Ovary (tissue), 10 donors: ENCODE measurements at places on chromosomes 2 and 18. TPM values are rescaled to one million over a fixed set of nuclear protein-coding genes. Genes with fewer than 3 reads are reported as not detected.

- H3K4me3 ChIP-seq: no peak overlapping the region
- H3K4me1 ChIP-seq: peaks cover 1% of the 10 kb centered on the region
- no peak for DNase-seq
- H3K27me3 ChIP-seq: no peaks in the 10 kb centered on the region
- H3K36me3 ChIP-seq: no peaks in the 10 kb centered on the region
Measured at GRCh38 chr2:96770442-96771202, 9.9 kb downstream of the CNNM4 start.

GRCh38 chr2:134074619-134075018 lies 179.3 kb upstream of the MGAT5 start:
- DNase-seq: no peak
- H3K27ac ChIP-seq: no peak overlapping the region
- no peaks in the 10 kb centered on the region for H3K4me1 ChIP-seq
- no peak overlapping the region for H3K4me3 ChIP-seq

CNDP1 gene
- not detected for polyA plus RNA-seq

REG1B gene
- not detected for polyA plus RNA-seq

DPYSL5 gene
- polyA plus RNA-seq: 0.16 TPM

FAM124B gene
- 3.0 TPM for polyA plus RNA-seq

STK11IP gene
- polyA plus RNA-seq: 46.2 TPM

DNA sequence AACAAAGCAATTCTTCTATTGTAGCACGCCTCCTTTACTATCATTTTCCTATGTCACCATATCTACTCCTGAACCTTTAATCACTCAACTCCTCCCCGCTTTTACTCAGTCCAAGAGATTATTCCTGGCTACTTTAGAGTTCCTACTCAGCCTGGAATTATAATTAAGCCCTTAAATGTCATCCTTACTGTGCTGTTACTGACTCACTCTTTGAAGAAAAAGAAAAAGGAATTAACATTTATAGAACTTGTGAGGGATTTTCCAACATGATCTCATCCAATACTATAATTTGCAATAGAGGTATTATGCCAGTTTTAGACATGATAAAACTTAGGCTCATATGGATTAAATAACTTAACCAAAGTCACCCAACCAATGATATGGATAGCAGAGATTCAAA lies 61.7 kb downstream of the CCDC88A start:
- H3K27ac ChIP-seq: no peak overlapping the region
- DNase-seq: no peak
- H3K4me1 ChIP-seq: no peaks in the 10 kb centered on the region
- H3K4me3 ChIP-seq: no peak overlapping the region
- H3K36me3 ChIP-seq: no peaks in the 10 kb centered on the region

TEX44 gene
- polyA plus RNA-seq: not detected

- H3K4me1 ChIP-seq: peaks cover 2% of the 10 kb centered on the region
- no peak overlapping the region for H3K4me3 ChIP-seq
- H3K27ac ChIP-seq: no peak overlapping the region
- no peaks in the 10 kb centered on the region for H3K36me3 ChIP-seq
- DNase-seq: no peak
Measured at GRCh38 chr2:216031960-216032689, 18.8 kb upstream of the MREG start.

ADAM23 gene
- polyA plus RNA-seq: 18.8 TPM

- DNase-seq: no peak
- no peak overlapping the region for H3K27ac ChIP-seq
- no peaks in the 10 kb centered on the region for H3K36me3 ChIP-seq
Measured at GRCh38 chr18:37762076-37762621, 196.6 kb upstream of the CELF4 start.

LYG2 gene
- not detected for polyA plus RNA-seq

DNA sequence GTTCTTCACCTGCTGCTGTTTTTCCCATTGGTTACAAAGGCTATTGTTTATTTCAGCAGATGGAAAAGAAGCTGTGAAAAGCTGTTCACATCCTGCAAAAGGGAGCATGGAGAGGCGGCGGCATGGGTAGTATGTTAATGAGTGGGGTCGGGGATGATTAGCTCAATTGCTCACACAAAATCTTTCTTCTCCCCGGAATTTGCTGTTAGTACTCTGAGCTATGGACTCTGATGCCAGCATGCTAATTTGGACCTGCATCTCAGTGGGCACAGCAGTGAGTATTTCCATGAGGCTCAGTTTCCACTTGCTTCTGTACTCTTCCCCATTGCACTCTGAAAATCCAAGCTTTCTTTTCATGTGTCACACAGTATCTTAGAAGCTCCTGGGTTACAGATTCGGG lies 61.6 kb downstream of the DNER start:
- H3K36me3 ChIP-seq: no peaks in the 10 kb centered on the region
- no peaks in the 10 kb centered on the region for H3K27me3 ChIP-seq
- H3K4me1 ChIP-seq: no peaks in the 10 kb centered on the region
- no peak overlapping the region for H3K27ac ChIP-seq
- H3K4me3 ChIP-seq: no peak overlapping the region

DNA sequence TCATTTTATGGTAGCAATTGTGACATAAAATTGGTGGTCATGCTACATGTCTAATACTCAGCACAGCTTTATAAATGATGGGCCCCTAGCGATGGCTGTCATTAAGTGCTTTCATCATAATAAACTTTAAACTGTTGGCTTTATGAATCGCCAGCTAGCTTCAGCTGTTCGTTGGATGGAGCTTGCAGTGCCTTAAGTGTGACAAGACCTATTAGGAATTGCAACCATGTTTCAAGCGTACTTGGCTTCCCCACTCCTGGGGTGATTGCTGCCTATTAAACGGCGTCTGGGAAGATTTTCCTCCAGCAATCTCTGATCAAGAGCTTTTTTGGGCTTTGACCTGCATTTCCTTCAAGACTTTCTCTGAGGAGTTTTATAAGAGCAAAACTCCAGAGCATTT lies 164.5 kb upstream of the SIX3 start:
- no peak overlapping the region for H3K27ac ChIP-seq
- H3K4me3 ChIP-seq: no peak overlapping the region
- DNase-seq: no peak

DNA sequence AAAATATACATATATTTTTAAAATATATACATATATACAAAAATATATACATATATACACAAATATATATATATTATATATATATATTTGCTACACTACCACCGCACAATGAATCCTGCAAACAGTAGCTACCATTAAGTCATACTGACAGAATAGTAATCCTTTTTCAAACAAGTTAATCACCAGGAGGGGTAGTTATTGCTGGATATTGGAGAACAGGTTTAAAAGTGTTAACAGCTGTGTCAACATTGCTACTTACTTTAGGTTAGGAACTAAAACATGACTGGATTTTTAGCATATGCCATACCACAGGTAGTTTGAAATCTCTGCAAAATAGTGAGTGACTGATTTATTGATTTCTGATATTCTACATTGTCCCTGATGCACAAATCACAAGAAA lies 529.1 kb upstream of the CDH7 start:
- no peaks in the 10 kb centered on the region for H3K36me3 ChIP-seq
- no peaks in the 10 kb centered on the region for H3K4me1 ChIP-seq
- H3K4me3 ChIP-seq: no peak overlapping the region
- H3K27ac ChIP-seq: no peak overlapping the region
- no peak for DNase-seq

PARD3B gene
- 8.2 TPM for polyA plus RNA-seq

- H3K27me3 ChIP-seq: no peaks in the 10 kb centered on the region
- H3K27ac ChIP-seq: no peak overlapping the region
- H3K36me3 ChIP-seq: no peaks in the 10 kb centered on the region
- DNase-seq: no peak
Measured at GRCh38 chr2:193980599-193980998, 1676.4 kb upstream of the SLC39A10 start.

DNA sequence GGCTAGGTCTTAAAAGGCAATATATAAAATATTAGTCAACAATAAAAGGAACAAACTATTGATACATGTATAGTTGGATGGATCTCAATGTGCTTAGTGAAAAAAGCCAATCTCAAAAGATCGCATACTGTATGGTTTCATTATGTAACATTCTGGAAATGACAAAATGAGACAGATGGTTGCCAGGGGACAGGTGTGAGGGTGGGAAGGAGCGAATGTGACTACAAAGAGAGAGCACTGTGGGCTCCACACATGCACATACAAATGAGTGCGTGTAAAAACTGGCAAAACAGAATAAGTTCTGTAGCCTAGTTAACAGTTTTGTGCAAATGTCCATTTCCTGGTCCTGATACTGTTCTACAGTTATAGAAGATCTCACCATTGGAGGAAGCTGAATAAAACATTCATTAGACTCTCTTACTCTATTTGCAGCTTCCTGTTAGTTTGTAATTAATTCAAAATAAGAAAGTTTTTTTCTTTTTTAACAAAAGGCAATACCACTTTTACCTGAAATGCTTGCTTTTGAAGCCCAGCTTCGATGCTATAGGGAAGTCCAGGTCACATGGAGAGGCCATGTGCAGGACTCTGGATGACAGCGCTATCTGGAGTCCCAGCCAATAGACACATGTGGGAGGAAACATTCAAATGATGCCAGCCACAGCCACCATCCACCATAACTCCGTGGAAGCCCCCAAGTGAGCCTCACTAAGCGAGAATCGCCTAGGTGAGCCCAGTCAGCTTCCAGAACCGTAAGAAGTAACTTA lies 21.0 kb upstream of the C2orf80 start:
- H3K4me1 ChIP-seq: peaks cover 1% of the 10 kb centered on the region
- no peaks in the 10 kb centered on the region for H3K27me3 ChIP-seq
- DNase-seq: no peak
- H3K27ac ChIP-seq: no peak overlapping the region

DNA sequence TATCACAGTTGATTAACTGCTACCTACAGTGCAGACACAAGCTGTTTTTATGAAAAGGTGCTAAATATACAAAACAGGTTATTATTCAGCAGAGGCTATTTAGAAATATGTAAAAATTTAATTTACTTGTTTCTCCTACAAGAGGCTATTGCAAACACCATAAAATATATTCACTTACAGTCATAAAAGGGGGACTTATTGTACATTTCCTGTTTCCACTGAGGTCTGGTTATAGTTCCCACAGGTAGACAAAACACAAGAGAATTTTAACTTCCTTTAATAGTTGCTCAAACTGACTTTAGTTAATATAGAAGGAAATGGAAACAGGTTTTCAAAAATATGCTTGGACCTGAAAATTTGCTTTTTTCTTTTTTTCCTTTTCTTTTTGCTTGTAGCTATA lies 40.0 kb upstream of the FRZB start:
- no peak overlapping the region for H3K4me3 ChIP-seq
- DNase-seq: no peak
- no peak overlapping the region for H3K27ac ChIP-seq
- H3K4me1 ChIP-seq: no peaks in the 10 kb centered on the region

CYRIA gene
- polyA plus RNA-seq: 4.0 TPM

DNA sequence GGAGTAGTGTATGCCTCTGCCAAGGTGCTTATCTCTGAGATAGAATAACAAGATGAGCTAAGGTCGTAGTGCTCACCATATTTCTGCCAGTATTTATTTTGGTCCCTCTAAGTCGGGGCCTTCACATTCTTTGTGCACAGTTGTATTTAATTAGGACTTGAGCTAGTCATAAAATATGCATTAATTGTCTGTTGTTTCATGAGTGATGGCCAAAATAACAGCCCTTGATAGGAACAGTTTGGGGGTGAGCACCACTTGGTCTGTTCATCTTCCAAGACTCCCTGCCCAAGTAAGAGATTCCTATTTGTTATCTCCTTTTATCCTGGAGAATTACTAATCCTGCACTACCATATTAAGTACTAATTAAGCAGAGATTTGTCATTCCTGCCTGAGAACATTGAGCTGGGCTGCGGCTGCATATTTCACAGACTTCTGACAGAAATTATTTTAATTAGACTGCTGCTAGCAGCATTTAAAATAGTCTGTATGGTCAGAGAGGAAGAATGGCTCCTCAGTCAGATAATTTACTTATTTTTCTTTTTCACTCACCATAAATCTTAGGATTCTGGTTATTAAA lies 435.1 kb downstream of the MTX2 start:
- H3K27ac ChIP-seq: no peak overlapping the region
- H3K4me1 ChIP-seq: peaks cover 3% of the 10 kb centered on the region
- DNase-seq: no peak
- H3K36me3 ChIP-seq: no peaks in the 10 kb centered on the region
- H3K27me3 ChIP-seq: no peaks in the 10 kb centered on the region
- no peak overlapping the region for H3K4me3 ChIP-seq

GRCh38 chr2:64140665-64141200 lies 3.5 kb downstream of the PELI1 start:
- no peaks in the 10 kb centered on the region for H3K27me3 ChIP-seq
- no peak overlapping the region for H3K27ac ChIP-seq
- H3K4me1 ChIP-seq: peaks cover 3% of the 10 kb centered on the region
- no peak for DNase-seq

ZNF513 gene
- polyA plus RNA-seq: 3.4 TPM

GRCh38 chr2:186755066-186755465 lies 61.2 kb downstream of the FAM171B start:
- no peak for DNase-seq
- no peaks in the 10 kb centered on the region for H3K36me3 ChIP-seq
- H3K4me1 ChIP-seq: no peaks in the 10 kb centered on the region
- no peaks in the 10 kb centered on the region for H3K27me3 ChIP-seq
- H3K27ac ChIP-seq: no peak overlapping the region

DNA sequence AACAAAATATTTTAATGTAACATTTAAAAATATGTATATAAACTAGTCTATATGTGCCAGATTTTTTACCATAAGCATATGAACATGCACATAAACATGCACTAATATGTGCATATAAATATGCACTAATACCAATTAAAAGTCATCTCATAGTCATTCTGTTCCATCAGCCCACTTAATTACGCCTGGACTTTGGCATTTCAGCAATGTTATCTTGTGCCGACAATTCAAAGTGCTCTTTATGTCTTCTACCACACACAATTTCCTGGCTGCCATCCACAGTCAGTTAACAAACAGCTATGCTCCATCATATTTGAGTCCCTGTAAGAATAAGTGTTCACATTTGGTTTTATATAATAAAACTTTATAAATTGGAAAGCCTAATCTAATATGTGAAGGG lies 92.6 kb upstream of the TSPYL6 start:
- DNase-seq: no peak
- no peaks in the 10 kb centered on the region for H3K36me3 ChIP-seq
